ENCODE measurements at places on chromosomes 1 and 21.

- DNase-seq = no peak
Measured at GRCh38 chr1:12142141-12142823, 24.5 kb upstream of the TNFRSF1B start.

DNA sequence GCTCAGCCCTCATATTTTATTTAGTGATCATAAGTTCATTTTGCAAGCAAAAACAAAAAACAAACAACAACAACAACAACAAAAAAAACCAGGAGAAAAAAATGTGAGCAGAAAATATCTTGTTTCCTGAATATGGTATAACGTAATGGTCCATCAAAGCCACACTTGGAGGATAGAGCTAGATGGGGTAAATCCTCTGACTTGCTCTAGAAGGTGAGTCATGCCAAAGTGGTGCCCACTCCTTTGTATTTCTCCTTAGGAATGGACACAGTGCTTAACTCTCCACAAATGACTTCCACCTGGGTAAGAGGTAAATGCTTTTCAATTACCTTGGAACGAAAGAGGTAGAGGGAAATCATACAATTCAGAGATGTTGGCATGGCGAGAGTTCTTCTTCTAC is 20.6 kb downstream of the PROX1 start:
- DNase-seq = no peak

GRCh38 chr1:211830328-211831142 is at the start of gene LPGAT1:
Gene LPGAT1 (minus strand): TSS chr1:211830763. CDS start chr1:211829296, 1,467 bp downstream.
- DNase-seq = peak; percentile 26

DNA sequence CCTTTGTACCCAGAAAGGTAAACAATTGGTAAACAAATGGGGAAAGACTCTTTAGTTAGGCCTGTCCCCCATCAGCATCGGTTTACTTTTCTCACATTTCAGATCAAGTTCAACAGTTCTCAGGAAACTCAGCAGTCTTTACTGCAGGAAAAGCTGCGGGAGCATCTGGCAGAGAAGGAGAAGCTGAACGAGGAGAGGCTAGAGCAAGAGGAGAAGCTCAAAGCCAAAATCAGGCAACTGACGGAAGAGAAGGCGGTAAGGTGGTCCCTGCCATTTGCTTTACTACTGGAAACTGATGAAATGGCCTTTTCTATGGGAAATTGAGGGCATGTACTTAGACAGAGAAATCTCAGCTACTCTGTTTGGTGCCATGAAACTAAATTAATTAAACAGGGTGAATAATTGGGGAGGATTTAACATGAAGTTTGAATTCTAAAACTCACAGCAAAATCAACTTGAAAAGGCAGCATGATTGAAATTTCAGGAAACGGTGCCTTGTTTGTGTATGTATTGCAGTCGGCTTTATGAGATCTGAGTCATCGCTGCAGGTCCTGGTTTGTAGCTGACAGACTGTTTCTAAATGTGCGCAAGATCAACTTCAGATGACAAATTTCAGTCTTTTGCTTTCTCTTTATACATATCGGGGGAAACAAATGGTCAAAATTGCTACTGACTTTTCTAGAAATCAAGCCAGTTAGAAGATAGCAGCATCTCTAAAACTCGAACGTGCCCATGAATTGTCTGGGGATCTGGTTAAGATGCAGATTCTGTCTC is 67.9 kb upstream of the EFHD2 start:
- DNase-seq = no peak

DNA sequence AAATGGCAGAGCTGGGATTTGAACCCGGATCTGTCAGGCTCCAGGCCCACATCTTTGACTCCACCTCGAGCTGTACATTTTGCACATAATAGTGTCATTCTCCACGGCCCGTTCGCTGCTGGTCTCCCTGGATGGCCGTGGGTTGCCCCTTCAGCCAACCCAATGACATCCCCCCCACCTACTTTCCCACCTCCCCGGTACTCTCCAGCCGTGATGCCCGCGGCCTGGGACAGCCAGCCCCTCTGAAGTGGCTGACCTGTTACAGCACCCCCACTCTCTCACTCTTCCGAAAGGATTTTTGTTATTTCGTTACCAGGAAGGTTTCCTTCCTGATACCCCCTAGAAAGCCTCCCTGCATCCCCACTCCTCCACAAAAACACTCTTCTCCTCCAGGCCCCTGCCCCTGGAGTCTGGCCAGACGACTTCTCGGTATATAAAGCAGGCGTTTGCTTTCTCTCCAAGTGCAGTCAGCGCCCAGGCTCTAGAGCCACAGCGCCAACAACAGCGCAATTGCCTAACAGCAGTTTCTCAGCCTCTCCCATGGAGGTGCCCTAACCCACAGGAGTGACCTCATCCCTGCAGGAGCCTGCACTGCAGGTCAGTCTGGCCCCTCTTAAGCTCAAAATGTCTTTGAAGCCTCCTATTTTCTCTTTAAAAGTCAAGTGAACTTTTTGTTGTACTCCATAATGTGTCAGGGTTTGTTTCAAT is 14.5 kb upstream of the GJB5 start:
- DNase-seq = no peak

GRCh38 chr1:45765999-45766792 is 15.7 kb upstream of the IPP start:
- no peak for DNase-seq

Data from fibroblast of skin of left biceps (primary cell).